DMS79 treated with DMSO at 0.1 percent for 48 hours (cell line): ENCODE measurements at places on chromosomes 12 and 14.

- peak; percentile 97 for DNase-seq
These were observed 54.5 kb upstream of the HECTD1 start for GRCh38 chr14:31261859-31262731.

DNA sequence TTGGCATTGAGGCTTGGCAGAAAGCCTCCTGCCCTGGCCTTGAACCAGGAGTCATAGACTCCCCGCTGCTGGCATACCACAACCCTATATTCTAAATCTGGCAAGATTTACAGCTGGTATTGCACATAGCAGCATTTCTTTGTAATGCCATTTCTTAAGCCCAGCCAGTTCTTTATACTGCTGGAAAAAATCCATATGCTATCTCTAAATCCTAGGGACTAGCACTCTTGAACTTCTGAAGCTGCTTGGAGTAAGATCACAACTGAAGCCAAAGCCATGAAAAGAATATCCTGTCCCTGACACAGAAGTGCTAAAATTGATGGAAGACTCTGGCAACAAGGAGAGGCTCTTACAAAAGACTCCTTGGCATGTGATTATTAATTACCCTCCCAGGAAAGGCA is 89.3 kb downstream of the KCNC2 start:
- no peak for DNase-seq

- no peak for DNase-seq
These were observed 236.6 kb downstream of the CCDC59 start for GRCh38 chr12:82121545-82121944.

- peak; percentile 24 for DNase-seq
These were observed 20.9 kb upstream of the ANO2 start for GRCh38 chr12:5965950-5966383.

GRCh38 chr12:124566997-124567672 is at the start of gene NCOR2:
Gene NCOR2 (minus strand): TSS chr12:124567612. CDS start chr12:124495251, 72,361 bp downstream.
- DNase-seq = no peak

DNA sequence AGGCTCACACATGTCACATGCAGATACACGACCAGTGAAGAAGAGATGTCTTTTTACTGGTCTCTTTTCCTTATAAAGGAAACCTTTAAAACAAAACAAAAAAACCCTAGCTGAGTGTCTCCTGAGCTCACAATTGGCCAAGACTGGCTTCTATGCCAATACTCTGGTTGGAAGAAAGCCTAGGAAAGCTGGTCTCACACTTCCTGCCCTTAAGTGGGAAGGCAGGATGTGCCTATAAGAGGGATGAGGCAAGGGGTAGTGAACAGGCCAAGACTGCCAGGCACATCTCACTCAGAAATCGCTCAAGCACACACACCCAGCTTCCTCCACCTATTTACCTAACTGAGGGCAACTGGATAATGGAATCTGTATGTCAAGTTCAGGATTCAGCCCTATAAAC is 50.0 kb downstream of the SOCS2 start:
- no peak for DNase-seq

GRCh38 chr12:51675071-51675803 is 84.2 kb downstream of the SCN8A start:
- no peak for DNase-seq

DNA sequence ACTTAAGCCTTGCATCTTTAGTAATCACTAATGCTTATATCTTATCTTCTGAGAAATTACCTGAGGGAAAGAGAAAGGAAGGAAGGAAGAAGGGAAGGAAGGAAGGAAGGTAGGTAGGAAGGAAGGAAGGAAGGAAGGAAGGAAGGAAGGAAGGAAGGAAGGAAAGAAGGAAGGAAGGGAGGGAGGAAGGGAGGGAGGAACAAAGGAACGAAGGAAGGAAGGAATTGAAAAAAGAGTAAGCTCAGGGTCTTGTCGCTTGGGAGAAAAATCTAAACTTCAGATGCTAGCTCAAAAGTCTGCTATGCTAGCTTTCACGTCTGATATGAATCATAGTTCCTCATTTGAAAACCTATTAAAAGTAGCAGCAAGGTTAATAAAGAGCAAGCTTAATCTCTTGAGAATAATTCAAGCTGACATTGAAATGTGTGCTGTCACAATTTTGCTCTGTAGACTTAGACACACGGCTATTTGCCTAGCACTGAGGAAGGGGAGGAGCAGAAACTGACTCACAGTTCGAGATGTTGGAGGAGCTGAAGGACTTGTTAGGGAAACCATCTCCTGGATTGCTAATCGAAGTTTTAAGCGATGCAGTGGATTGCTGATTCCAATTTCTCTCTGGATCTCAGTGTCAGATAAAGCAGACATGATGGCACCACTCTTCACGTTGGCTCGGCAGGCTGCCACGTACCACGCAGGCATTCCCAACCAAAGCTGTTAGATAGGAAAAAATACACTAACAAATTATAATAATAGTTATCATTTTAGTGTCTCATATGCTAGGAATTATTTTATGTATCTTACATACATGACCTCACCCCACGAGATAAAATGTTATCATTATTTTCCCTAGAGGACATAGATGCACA is 216.7 kb downstream of the ACSS3 start:
- DNase-seq = no peak

DNA sequence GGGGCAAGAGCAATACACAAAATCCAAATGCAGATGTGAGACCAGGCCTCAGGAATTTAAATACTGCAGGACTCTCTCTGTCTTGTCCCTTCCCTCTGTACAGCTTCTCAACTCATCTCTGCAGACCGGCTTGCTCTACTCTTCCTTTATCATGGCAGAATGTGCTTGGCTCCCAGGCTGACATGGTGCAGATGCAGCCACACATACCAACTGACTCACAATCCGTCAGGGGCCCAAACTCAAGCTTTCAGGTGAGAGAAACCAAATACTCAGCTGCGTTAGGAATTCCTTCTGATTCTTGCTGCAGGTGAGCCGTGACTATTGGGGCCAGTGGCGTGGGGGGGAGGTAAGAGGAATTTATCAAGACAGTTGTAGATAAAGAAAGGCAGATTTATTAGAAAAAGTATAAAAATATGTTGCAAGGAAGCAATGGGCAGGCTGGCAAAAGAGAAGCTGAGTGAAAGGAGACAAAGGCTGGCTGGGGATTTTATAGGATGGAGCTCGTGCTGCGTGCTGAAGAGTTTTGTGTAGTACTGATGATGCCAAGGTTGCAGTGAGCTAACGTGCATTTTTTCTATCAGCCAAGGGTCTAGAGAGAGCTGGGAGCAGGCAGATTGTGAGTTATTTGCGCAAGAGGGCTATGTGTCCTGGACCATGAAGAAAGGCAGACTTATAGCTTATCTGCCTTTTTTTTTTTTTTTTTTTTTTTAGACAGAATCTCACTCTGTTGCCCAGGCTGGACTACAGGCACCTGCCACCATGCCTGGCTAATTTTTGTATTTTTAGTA is 5.0 kb upstream of the LGALS3 start:
- DNase-seq = no peak

DNA sequence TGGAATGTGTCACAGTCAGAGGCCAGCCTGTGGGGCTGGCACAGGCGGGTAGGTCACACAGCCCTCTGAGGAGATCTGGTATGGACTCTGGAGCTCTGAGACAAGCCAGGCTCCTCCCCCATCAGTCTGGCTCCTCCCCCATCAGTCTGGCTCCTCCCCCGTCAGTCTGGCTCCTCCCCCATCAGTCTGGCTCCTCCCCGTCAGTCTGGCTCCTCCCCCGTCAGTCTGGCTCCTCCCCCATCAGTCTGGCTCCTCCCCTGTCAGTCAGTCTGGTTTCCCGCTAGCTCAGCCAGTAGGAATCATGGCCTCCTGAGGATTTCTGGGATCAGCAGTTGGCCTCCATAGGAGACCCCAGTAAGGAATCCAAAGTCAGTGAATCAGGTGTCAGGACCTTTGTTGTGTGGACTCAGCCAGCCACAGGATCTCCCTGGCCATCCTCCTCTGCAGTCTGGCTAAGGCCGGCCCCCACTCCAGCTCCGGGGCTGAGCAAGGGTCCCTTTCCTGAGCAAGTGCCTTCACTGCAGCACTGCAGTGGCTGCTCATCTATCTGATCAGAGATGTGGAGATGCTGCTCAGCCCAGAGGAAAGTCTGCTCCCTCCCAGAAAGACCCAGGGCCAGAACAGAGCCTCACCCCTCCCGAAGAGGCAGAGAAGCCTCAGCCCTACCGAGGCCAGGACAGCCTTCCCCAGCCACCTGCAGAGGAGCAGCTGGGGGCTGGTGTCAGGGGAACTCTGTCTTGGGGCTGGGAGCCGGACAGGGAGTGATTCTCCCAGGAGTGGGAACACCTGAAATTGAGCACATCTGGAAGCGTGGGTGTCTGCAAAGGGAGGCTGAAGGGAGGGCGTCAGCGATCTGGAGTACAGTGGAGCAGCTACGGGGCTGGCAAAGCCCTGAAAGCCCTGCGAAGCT is 35.7 kb downstream of the IQSEC3 start:
- no peak for DNase-seq

DNA sequence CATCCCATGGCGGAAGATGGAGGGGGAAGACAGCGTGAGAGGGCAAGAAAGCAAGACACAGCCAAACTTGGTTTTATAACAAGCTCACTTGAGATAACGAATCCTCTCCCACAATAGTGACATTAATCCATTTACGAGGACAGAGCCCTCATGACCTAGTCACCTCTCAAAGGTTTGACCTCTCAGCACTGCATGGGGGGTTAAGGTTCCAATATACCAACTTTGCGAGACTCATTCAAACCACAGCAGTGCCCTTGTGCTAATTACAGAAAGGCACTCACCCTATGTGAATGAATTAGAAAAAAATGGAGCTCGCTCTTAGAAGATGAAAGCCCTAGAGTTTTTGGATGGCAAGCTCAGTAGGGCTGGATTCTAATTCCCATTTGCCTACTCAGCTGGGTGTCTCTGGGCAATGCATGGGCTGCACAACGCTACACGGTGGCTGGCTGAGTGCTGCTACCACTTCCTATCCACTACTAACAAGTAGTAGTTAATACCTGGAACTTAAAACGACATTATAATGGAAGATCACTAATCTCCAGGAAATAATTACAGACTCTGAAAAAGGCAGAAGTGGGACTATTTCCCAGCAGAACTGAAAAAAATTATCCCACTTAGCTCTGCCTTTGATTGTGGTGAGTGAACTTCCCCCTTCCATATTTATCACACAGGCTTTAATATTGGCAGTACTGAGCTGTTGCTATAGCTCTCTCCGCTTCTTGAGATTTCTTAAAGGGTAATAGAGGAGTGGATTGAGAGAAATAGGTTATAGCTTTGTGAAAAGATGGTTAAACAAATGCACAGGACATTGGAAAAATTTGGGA is 27.5 kb downstream of the TESPA1 start:
- DNase-seq = no peak

DNA sequence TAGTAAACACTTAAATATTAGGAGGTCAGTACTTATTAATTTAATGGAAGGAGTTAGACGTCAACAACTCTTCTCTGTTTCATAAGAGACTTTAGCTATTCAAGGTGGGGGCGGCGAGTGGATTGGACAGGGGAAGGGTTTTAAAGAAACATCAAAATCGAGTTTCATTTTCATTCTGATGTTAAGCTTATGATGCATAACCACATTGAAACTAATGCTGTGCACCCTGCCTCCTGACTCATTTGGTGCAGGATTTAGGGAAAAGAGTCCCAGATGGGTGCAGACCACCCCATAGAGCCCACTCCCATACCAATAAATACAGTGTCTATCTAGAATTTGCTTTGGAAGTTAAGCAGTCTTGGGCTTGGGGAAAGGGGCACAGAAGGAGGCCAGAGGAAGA is 7.4 kb downstream of the ZBTB39 start:
- DNase-seq = no peak

GRCh38 chr12:11756022-11756421 is 106.5 kb downstream of the ETV6 start:
- DNase-seq = no peak

- no peak for DNase-seq
These were observed 341.6 kb downstream of the EMP1 start for GRCh38 chr12:13538136-13538535.

GRCh38 chr14:106209755-106210154 is 683.4 kb downstream of the TMEM121 start:
- DNase-seq = no peak

- DNase-seq = no peak
These were observed 42.5 kb downstream of the SLC2A13 start for GRCh38 chr12:40063414-40063813.

DNA sequence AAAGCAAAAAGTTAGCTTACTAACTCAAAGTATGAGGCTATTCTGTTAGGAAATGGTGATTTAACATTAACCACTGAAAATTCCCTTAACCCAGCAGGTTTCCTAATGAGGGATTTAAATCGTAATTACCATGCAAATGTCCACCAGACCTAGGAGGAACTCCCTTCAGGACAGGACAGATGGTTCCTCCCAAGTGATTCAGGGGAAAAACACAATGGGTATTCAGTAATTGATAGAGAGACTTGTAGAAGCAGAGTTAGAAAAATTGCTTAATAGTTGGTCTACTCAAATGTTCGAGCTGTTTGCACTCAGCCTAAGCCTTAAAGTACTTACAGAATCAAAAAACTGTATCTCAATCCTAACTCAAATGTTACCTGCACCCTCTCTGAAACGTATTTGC is 21.6 kb downstream of the RERGL start:
- no peak for DNase-seq

DNA sequence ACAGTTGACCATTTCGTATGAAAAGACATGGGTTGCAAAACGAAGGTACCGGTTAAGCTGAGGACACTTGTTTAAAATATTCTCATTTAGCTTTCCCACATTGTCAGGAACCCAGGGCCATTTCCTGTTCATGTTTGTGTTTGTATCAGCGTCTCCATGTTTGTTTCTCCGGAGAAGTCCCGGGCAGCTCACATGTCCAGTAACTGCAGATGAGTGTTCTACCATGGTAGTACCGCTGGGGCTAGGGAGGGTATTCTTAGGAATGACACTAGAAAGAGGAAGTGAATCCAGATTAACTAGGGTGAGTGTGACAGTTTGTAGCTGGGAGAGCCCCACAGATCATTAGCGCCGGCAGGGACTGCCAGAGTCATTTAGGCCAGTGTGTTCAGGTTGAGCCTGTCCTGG is 50.0 kb upstream of the EVL start:
- DNase-seq = no peak

- DNase-seq = no peak
These were observed 364.5 kb downstream of the PDZRN4 start for GRCh38 chr12:41552588-41552987.

- no peak for DNase-seq
These were observed 190.4 kb downstream of the PPM1H start for GRCh38 chr12:62744551-62744950.

DNA sequence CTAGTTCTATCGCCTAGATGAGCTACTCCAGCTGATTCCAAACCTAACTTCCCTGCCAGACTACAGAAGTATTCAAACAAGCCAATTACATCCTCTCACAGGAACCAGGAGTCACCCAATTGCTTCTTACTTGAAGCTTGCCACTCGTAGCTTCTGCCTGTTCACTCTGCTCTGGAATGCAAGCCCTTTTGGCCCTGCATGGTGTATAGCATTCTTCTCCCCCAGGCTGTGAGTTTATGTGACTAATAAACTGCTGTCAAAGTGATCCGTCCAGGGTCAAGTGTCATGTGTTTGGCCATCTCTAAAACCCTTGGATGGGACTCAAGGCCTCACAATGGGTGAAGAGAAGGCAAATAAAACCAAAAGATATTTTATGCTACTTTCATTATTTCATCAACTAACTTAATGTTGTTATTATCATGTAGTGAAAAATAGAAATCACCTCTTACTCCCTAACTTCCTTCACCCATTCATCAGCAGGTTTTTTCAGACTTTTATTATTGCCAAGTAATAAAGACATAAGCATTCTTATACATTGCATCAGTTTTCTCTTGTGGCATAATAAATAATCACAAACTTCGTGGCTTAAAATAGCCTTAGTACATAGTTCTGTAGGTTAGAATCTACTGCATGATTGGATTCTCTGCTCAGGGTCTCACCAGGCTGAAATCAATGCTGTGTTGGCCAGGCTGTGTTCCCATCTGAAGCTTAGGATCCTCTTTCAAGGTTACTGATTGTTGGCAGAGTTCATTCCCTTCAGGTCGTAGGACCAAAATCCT is 1981.7 kb upstream of the FLRT2 start:
- no peak for DNase-seq

- no peak for DNase-seq
These were observed 15.7 kb downstream of the MYRFL start for GRCh38 chr12:69840727-69841126.
